ENCODE measurements at places on chromosomes 5 and 9.

DNA sequence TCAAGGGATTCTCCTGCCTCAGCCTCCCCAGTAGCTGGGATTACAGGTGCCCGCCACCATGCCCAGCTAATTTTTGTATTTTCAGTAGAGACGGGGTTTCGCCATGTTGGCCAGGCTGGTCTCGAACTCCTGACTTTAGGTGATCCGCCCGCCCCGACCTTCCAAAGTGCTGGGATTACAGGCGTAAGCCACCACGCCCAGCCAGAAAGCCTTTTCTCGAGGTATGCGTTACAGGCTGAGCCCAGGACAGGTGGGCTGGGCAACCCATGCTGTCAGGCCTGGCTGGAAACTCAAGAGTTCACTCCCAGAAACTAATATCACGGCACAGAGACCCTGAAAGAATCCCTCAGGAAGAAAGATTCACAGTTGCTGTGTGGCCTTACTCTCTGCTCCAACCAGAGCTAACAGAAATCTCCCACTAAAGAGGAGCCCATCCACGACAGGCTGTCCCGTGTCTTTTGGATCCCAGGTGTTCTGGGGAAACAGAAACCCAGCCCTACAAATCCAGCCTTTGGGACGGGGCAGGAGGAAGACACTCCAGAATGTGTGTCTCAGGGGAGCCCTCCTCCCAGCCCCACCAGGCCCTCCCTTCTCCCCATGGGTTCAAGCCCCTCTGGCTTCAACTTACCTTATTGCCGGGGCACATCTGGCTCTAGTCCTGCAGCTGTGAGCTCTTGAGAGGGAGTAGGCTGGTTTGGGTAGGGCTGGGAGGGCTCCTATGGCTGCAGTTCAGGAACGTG lies 400 bp downstream of the TIFAB start:
- DNase-seq: no peak

DNA sequence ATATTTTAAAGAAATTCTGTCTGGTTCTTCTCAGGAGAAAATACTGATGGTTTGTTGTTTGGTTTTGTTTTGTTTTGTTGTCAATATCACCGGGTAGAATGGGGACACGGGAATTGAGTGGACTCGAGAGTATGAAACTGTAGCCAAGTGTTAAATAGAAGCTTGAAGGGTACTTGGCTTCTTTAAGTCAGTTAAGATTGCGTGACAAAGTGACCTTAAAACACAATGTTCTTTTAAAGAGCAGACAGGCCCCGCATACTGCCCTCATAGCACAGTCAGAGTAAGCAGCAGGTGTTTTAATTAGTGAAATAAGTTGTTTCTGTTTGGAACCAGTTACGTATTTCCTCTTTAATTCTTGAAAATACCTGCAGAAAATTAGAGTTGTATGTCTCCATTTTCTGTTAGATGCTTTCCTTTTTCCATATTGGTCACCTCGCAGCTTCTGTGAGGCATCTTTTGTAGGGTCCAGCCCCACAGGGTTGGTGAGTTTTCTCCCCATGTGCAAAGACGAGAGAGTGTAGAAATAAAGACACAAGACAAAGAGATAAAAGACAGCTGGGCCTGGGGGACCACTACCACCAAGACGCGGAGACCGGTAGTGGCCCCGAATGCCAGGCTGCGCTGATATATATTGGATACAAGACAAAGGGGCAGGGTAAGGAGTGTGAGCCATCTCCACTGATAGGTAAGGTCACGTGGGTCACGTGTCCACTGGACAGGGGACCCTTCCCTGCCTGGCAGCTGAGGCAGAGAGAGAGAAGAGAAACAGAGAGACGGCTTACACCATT lies 9.6 kb downstream of the TRIP13 start:
- no peak for DNase-seq

DNA sequence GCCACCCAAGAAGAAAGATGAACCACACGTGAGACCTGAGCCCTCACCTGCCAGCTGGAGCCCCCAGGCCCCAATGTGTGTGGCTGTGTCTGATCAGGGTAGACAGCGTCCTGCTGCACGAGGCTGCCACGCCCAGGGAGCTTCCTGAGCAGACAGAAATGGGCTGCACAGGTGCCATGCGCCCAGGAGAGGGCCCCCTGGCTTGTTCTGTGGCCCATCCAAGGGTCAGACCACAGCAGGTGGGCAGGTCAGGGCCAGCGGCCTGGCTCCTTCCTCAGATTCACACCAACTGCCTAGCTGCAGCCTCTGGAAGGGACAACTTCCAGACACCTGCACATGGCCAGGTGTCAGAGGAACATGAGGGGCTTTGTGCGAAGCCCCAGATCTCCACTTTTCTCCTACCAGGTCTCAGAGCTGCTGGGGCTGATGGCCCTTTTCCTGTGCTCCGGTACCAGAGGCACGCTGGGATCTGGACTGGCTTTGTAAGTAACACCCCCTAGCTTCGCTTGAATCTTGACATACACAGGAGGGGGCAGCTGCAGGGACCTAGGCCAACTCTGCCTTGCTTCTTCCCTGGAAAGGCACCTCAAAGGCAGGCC lies 10.8 kb downstream of the SARDH start:
- no peak for DNase-seq

DNA sequence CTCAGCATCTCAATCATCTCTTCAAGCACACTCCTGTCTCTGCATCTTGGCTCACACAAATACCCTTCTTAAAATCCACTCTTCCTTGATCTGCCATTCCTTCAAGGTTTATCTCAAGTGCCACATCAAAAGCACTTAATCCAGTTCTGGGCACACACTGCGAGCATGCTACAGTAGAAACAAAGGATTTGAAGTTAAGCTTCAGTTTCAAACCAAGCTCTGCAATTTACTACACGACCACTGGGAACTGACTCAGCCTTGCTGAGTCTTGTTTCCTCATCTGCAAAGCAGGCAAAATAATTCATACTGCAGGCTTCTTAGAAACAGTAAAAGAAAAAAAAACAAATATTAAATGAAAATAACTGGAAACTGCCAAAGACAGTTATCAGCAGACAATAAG lies 50.5 kb upstream of the CTNNAL1 start:
- DNase-seq: no peak

DNA sequence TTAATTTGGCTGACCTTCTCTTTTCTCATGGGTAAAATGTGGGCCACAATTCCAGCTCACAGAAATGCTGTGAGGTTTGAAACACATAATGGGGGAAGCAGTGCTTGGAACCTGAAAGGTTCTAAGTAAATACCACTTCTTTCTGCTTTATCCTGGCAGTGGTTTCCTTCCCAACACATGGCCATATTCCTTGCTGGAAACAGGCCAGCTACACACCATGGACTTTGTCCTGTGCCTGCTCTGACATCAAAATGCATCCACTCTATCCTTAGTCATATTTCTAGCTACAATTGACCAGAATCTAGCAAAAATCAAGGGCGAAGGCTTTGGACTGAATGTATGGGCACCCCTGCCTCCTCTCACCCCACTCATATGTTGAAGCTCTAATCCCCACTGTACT lies 93.1 kb upstream of the TRPC7 start:
- DNase-seq: no peak

GRCh38 chr9:84271921-84272556 lies 68.5 kb downstream of the SLC28A3 start:
- DNase-seq: no peak
